NCI-H1436 treated with DMSO at 0.1 percent for 48 hours (cell line): ENCODE measurements at places on chromosomes 7 and 10.

DNA sequence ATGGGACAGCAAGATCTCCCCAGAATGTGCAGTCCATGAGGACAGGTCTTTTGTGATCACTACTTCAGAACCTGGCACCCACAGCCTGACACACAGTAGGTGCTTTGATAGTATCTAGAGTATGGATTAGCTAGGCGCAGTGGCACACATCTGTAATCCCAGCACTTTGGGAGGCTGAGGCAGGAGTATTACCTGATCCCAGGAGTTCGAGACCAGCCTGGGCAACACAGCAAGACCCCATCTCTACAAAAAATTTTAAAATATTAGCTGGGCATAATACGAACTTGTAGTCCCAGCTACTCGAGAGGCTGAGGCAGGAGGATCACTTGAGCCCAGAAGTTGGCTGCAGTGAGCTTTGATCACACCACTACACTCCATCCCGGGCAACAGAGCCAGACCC is 22.3 kb upstream of the ARPC1B start:
- no peak for DNase-seq

DNA sequence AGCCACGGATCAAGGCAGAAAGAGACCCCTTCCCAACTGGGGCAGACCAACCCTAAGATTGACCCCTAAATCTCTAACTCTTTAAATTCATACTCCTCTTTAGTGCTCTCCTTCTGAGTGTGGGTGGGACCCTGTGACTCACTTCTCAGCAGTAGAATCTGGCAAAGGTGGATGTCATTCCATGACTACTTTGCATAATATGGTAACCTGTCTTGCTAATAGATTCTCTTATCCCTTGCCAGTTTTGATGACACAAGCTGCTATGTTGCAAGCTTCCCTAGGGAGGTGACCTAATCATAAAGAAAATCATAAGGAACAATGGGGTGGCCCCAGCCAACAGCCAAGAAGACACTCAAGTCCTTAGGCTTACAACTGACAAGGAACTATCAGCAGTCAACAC is 155.4 kb upstream of the VWC2 start:
- DNase-seq = no peak

GRCh38 chr7:128268233-128268632 is 27.2 kb downstream of the LEP start:
- no peak for DNase-seq

DNA sequence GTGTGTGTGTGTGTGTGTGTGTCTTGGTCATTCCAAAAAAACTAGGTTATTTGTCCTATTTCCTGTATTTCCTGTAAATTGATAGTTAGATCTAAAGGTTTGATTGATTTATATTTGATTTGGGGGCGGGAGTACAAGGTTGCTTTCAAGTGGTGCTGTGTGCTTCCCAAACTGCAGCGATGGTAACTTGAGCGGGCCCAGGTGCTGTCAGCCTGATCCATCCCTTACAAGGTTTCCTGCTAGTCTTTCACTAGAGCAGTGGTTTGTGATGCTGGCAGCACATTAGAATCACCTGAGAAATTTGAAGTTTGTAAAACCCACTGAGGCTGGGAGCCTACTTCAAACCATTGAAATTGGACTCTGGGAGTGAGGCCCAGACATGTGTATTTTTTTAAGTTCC is 23.7 kb downstream of the ABCC2 start:
- no peak for DNase-seq

DNA sequence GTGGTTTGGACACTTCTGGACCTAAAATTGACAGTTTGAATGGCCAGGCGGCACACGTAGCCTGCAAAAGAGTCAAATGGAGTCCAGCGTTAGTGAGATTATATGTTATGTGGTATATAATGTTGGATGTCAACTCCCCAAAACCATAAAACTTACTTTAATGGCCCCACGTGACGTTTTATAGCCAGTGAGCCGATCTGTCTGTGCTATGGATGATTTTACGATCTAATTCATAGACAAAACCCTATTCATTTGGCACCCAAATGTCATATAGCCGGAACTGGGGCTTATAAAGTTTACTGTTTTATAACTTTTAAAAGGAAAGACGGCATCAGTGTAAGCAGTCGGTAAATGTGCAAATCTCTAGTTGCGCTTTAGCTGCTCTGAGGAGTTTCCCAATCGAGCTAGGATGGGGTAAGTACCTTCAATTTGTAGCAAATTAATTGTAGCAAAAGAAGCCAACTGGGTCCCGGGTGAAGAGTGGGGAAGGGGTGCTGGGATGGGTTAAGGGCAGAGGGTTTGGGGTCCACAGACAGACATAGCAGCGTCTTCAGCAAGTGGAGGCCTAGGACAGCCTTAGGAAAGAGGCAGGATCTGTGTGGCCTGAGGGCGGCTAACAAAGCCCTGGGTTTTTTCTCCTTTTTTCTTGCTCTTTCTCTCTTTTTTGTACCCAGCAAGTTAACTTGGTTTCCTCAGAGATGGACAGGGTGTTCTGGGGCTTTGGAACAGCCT is 3.2 kb downstream of the HOXA5 start:
- DNase-seq = no peak

- DNase-seq = no peak
Observed at GRCh38 chr10:74453169-74453568, 302.1 kb downstream of the ADK start.

- no peak for DNase-seq
Observed at GRCh38 chr7:44257618-44258422, 57.0 kb downstream of the YKT6 start.

GRCh38 chr7:130369831-130370550 is 10.3 kb upstream of the CPA1 start:
- no peak for DNase-seq

GRCh38 chr10:114550756-114551635 is 107.1 kb downstream of the ABLIM1 start:
- DNase-seq = no peak

DNA sequence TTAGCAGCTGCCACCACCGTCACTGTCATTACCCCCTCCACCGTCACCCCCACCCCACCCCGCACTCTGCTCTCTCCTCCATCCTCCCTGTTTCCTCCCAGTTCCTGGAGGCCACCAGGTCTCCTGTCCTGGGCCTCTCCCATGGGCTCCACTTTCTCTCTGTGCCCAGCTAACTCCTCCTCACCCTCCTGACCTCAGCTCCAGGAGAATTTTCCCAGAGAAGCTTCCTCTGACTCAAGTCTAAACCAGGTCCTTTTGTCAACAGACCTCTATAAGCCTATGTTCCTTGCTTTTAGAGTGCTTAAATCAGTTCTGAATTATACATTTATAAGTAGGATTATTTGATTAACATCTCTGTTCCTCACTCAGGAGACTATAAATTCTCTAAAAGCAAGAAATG is 150.0 kb downstream of the ARHGAP12 start:
- DNase-seq = no peak

- no peak for DNase-seq
Observed at GRCh38 chr7:128404886-128405470, 4.8 kb downstream of the IMPDH1 start.

DNA sequence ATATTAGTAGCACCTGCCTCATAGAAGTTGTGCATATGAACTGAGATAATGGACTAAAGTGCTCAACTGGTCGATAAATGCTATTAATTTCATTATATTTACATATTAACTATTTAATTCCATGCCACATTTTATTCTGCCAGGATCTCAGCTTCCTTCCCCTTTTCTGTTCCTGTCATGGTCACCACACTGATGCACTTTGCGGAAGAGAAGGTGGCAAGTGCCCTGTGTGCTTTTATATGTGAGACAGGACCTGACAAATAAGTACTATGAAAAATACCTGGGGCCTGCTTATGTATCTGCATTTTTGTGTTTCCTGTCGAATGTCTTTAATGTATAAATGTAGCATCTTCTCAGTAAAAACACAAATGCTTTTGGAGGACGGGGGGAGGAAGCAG is 12.2 kb downstream of the ATP6V0E2 start:
- no peak for DNase-seq

DNA sequence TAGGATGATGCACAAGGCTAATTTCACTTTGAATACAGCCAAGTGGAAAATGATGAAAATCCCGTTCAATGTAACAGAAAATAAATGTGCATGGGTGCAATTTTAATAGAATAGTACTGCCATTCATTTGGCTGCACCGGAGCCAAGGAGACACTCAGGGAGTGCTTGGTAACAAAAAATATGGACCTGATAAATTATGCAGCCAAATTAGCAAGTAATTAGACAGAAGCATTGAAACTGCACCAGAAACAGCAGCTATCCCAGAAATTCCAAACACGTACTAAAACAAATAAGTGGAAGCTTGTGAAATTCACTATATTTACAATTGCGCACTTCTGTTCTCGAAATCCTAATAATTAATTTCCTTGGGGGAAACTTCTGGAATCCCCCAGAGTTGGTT is 31.5 kb downstream of the ST8SIA6 start:
- no peak for DNase-seq

DNA sequence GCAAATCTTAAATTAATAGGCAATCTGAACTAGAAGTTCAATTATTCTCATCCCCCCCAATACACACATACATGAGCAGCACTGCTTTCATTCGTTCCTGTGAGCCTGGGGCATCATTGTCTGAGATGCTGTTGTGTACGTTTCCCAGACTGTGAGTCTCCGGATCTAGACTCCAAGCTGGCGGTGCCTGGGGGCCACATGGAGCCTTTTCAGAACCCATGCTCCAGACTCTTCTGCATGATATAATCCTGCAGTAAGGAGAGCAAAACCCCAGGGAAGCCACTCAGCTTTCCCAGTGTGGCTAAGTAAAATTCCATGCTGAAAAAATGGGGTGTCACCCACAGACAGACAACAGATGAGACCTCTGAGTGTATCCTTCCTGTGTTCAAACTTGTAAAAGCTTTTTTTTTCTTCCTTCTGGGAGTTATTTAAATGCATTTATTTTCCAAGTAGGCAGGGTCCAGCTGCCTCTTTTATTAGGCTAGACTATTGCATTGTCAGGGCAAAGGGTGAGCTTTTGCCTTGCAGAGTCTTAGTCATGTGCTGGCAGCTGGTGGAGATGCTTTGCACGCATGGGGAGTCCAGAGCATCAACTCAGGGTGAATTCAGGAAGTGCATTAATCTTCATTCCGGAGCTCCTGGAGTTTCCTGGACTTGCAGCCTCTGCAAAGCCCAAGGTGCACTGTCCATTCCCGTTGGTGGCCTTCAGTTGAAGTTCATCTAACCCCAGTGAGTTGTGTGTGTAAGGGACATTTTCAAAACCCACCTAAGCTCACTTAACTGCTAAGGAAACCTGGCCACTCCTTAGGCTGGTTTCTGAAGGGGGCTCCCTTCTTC is 185.7 kb upstream of the ADO start:
- no peak for DNase-seq

DNA sequence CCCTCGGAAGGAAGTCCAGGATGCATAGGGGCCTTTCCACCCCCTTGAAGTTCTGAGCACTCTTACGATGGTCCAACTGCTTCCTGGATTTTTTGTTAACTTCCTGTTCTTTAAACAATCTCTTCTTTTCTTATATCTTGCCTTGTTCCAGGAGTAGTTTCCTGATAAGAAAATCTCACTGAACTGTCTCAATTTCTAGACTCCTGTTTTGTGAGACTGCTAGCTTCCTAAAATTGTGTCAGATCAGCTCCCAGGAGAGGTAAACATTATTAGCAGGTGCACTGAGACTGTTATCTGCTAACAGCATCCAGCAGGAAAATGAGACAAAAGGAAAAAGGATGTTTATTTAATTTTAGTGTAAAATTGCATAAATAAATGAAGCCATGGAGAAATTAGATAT is 106.2 kb upstream of the PITRM1 start:
- no peak for DNase-seq

DNA sequence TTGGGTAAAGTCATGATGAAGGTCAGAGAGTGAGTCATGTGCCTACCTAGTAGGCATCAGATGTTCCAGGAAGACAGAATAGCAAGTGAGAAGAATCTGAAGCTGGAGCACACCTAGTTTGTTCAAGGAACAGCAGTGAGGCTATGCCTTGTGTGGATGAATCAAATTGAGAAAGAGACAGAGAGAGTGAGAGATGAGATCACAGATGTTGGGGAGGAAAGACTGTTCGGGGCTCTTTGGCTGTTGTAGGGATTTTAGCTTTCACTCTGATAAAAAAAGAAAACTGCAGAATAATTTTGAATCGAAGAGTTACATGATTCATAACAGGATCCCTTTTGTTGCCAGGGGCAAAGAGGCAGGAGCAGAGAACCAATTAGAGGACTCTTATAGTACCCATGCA is 6.3 kb downstream of the LIPF start:
- DNase-seq = no peak

DNA sequence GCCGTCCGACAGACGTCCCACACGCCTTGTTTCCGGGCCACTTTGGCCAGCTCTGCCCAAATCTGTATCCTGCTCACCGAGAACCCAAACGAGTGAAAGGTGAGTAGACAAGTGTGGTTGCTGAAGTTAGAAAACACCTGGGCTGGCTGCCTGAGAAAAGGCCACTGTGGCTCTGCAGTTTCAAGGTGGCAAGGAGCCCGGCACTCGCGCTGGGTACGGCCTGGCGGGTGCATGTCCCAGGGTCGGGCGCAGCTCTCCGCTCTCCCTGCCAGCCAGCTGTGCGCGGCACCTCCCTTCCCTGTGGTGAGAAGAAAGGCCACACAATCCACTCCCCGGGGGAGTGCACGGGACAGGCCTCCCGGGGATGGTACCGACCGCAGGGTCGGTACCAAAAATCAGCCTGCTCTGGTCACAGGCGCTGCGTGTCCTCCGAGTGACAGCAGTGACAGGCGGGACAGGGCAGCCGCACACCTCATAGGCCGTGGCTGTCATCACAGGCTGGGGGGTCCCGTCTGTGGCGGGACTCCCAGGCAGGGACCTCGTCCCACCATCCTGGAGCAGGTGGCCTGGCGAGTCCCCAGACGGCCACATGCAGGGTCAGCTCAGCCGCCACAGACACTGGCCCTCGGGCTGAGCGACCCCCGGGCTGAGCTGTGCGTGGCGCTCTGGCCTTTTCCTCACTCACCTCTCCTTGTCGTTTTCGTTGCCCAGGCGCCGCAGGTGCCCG is 22.8 kb downstream of the CFAP46 start:
- no peak for DNase-seq

DNA sequence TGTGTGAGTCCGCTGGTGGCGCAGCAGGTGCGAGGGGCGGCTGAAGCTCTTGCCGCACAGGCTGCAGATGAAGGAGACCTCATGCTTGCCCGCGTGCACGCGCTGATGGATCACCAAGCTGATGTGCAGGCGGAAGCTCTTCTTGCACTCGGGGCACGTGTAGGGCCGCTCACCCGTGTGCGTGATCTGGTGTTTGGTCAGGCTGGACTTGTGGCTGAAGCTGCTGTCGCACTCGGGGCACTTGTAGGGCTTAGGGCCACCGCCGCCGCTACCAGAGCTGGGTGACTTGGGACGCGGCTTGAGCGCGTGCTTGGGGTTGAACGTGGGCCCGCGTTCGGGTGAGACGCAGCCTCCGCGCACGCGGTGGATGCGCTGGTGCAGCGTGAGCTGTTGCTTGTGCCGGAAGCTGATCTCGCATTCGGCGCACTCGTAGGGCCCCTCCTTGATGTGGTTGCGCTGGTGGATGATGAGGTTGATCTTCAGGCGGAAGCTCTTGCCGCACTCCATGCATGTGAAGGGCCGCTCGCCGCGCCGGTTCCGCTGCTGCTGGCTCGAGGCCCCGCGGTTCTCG is 28.7 kb downstream of the ZNF777 start:
- DNase-seq = no peak

GRCh38 chr7:133742709-133743538 is 384.2 kb upstream of the LRGUK start:
- no peak for DNase-seq

- DNase-seq = no peak
Observed at GRCh38 chr7:25399000-25399750, 170.9 kb upstream of the NPVF start.
